Stimulated activated CD8-positive, alpha-beta memory T cell treated with anti-CD3 and anti-CD28 coated beads, Interleukin-15, amount 100 ng/mL, for 4 hours (primary cell): ENCODE measurements at places on chromosomes 11 and 22.

DNA sequence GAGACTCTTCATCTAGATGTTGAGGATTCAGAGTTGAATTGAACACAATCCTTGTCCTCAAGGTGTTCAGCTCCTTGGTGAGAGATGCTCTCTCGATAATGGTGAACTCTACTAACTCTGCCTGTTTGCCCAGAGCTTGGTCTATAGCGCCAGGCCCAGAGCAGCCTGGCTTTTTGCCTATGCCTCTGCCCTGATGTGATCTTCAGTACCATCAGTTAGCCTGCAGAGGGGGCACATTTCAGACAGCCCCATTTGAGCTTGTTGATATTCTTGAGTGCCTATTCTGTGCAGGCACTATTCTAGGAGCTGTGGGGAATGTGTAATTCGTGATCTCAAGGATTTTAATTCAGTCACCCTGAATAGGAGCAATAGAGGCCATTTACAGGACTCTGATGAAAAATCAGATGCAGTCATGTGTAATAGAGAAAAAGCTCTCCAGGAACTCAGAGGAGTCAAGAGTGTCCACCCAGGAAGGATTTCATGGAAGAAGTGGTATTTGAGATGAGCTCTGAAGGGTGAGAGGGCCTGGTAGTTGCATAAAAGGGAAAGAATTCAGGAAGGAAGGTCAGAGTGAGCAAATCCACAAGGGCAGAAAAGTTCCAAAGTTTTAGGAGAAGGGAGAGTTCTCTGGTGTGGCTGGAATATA, 19.3 kb downstream of the GTPBP1 start:
- DNase-seq, result no peak

DNA sequence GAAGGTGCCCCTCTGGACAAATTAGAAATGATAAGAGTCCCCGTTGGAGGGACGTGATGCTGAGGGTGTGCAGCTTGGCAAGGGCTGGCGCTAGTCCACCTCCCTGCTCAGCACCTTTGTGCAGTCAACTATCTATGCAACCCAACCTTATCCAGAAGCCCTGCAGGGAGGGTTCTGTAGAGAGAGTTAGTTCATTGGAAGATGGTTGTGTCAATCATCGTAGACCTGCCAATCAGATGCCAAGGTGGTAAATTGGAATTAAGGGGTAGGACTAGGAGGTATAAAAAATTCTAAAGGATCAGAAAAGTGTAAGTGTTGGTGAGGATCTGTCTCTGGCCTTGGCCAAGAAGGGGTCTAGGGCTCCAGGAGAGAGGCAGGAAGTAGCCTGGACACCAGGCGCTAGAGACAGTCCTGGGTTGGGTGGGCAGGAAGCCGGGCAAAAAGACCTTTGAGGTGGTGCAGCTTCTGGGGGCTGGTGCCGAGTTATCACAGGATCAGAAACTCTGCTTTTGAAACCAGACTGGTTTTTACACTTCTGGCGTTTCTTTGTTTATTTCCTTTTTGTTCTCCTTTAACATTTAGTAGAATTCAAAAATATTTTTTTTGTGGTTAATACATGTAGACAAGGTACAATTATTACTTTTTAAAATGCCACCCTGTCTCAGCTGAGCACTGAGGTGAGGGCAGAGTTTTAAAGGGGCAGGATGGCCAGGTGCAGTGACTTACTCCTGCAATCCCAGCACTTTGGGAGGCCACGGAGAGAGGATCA, 1.6 kb downstream of the C1QTNF6 start:
- DNase-seq, result peak; percentile 15

DNA sequence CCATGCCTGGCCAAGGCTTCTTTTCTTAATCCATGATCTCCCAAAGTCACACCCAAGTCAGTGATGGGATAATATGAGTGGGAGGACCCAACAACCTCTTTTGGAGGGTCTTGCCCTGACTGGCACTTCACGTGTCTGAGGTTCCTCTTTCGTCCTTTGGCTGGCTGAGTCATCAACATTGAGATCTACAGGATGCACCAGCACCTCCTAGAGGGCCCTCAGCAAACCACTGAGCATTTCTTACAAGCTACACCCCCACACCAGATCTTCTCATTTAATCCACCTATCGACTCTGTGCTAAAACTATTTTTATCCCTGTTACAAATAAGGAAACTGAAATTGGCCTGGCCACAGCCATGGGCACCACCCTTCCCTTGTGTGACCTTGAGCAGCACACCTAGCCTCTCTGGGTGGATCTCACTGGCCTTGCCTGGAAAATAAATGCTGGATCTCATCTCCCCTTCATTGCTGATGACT, 63.4 kb downstream of the FLI1 start:
- peak; percentile 40 for DNase-seq

DNA sequence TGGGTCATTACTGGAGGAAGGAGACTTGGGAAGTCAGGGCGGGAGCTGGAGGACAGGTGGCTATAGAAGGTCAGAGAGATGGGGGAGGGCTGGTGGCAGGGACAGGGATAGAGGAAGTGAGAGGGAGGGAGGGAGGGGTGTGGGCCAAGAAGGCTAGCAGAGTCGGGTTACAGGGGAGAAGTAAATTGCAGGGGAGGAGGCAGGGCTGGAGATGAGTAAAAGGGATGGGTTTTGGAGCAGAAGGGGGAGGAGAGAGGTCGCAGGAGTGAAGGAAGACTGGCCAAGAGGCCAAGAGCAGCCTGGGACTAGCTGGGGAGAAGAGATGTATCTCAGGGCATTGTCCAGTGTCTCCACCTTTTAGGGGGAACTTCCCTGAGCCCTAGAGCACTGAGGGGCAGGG, 33.0 kb downstream of the LRRC10B start:
- DNase-seq, result no peak

DNA sequence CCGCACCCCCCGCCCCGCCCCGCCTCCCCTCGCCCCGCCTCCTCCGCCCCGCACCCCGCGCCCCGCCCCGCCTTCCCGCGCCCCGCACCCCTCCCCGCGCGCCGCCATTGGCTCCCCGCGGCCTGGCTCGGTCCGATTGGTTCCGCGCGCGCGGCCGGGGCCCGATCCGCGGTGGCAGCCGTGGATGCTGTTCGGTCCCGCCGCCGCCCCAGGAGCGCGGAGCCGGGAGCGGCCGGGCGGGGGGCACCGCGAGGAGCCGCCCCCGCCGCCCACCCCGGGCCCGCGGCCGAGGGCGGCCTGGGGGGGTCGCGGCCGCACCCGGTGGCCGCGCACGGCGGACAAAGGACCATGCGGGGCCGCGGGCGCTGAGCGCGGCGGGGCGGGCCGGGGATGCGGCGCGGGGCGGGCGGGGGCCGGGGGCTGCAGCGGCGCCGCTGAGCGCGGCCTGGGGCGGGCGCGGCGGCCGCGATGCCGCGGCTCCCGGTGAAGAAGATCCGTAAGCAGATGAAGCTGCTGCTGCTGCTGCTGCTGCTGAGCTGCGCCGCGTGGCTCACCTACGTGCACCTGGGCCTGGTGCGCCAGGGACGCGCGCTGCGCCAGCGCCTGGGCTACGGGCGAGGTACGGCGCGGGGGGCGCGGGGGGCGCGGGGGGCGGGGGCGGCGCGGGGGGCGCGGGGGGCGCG, at the start of gene B4GALNT4:
TSS of gene B4GALNT4 (plus strand) at position 164 of the 683 bp plus-strand sequence. CDS start at position 469, 305 bp downstream.
- no peak for DNase-seq

GRCh38 chr11:88697139-88697538, 359.6 kb upstream of the CTSC start:
- DNase-seq, result no peak

DNA sequence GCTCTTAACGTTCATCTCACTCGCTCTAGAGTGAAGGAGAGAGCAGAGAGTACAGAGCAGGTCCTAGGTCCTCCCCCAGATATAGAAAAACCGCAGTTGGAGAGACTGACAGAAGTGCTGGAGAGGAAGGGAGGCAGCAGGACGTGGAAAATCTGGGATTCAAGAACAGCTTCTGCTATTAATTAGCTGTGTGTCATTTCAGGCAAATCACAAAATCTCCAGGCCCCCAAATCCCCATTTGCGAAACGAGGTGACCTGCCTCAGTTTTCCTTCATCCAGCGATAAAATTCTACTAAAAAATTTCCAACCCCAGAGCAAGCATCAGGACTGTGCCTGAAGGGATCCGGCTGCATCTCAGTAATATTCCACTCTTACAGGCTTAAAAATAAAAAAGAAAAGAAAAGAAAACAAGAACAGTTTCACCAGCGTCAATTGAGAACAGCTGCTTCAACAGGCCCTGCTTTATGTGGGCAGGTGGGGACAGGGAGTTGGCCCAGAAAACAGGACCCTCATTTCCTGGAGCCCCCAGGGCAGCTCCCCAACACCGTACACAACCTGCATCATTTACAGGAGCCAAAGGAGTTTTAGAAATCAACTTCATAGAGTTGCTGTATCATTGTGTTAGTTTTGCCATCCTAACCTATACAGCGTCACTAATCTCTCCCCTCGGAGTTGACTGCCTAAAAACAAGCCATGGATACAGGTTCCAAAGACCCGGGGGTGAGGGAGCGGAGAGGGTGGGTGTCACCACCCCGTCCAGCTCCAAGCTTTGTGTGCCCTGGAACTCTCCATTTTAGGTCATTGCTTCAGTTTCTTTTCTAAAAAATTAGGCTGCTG, 2.3 kb upstream of the MALAT1 start:
- DNase-seq, result no peak

GRCh38 chr11:2770761-2771301, 71.0 kb upstream of the KCNQ1OT1 start:
- no peak for DNase-seq

GRCh38 chr11:36264011-36264972, 24.9 kb downstream of the COMMD9 start:
- no peak for DNase-seq
